ENCODE measurements at places on chromosomes 11 and 22. TPM values are rescaled to one million over a fixed set of nuclear protein-coding genes. Genes with fewer than 3 reads are reported as not detected.

GRCh38 chr11:102267609-102268008 is 49.7 kb upstream of the BIRC3 start:
- DNase-seq: no peak

RASL10A gene
- total RNA-seq: 0.36 TPM

DNA sequence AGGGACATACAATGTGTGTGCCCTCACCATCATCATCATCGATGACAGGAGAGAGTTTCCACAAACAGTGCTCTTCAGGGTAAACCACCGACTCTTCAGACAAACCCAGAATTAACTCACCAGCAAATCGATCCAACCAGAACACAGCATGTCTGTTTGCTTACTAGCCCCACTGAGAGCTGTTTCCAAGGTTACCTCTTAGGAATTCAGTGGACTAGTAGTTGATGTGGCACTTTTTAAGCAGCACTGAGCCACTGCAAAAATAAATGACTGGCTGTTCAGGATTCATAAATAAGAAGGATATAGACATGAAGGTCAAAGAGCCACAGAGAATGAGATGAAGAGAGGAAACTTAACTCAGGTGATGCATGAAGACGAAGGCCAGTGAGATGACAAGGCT is 83.1 kb downstream of the PARVA start:
- no peak for DNase-seq

- DNase-seq: no peak
Observed at GRCh38 chr11:123594188-123594901, 60.1 kb downstream of the SCN3B start.

TRIM34 gene
- 6.8 TPM for total RNA-seq

DNA sequence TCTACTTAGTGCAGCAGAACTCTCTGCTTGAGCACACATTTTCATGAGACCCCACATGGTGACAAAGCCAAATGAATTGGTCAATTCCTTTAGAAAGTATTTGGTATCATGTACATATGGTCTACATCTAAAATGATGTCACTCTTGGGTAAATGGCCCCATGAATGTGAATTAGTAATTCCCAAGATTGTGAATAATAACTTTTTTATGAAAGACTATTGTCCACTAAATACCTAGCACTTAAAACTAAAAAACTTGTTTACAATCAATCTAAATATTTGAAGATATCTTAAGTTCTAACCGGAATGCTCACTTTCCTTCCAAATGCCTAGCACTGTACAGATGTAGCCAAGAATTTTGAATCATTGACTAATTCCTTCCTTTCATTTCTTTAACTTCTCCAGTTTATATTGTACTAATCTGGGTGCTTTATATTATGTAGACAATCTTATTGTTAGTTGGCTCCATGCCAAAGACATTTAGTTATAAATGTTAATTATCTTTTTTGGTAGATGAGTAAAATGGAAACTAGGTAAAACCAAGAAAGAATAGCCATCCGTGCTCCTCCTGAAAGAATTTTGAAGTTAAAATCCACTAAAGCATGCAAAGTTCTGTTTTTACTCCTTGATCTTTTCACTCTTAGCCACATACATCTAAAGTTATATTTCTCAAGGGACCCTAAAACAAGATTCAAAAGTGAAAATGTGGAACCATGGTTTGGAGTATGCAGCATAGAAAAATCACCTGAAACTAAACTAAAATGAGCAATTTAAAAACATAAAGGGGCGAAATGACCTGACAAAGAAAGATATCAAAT is 145.0 kb upstream of the ARHGAP20 start:
- DNase-seq: no peak

PRODH gene
- 1.2 TPM for total RNA-seq

All from ovary (tissue), 10 donors.